ENCODE measurements at places on chromosomes 13 and 19.
A peak's percentile ranks its signal among the peaks of the same experiment; 100 is the strongest.

GRCh38 chr13:27170516-27171243 lies 931 bp downstream of the USP12 start:
- DNase-seq, result peak; percentile 54

DNA sequence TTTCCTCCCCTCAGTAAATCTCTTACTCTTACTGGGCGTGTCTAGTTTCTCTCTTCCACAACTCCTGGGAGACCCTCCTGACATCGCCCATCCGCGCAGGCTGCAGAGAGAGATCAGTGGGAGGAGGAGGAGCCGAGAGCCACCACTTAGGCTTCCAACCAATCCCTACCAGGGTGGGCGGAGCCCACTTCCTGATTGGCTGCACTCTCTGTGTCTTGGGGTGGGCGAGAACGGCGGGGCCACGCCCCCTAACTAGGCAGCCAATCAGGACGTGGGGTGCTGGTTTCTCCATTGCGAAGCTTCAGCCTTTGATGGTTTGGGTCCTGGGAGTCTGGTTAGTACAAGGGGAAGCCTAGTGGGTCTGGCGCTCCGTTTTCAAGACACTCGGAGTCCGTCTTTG lies at the start of gene PMIS2:
Gene PMIS2, plus strand, starts transcription at position 326 of the 400 bp plus-strand sequence. CDS start 87 bp downstream, outside the sequence.
- peak; percentile 95 for DNase-seq

DNA sequence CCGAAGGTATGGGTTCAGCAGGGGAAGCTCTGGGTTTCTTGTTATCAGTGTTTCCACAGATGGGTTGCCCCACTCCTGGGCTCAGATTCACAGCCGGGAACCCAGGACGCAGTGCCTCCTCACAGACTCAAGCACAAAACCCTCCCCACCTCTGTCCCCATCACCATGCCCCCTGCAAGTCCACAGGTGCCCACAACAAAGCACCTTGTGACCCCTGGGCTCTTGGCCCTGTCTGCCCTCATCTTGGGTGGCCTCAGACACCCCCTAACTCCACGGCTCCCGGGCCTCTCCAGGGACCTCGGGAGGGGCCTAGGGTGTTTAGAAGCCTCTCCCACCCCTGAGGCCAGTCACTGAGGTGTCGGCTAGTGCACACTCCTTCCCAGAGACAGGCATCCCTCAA lies 231.7 kb downstream of the TUBA3C start:
- no peak for DNase-seq

- DNase-seq, result no peak
Observed at GRCh38 chr13:40969169-40969901, 49.8 kb downstream of the ELF1 start.

- no peak for DNase-seq
Observed at GRCh38 chr13:39565036-39565949, 37.7 kb downstream of the LHFPL6 start.

GRCh38 chr19:8831832-8832131 lies 322 bp downstream of the ZNF558 start:
- DNase-seq, result no peak

GRCh38 chr19:43124360-43124759 lies 41.9 kb upstream of the PSG2 start:
- DNase-seq, result no peak

DNA sequence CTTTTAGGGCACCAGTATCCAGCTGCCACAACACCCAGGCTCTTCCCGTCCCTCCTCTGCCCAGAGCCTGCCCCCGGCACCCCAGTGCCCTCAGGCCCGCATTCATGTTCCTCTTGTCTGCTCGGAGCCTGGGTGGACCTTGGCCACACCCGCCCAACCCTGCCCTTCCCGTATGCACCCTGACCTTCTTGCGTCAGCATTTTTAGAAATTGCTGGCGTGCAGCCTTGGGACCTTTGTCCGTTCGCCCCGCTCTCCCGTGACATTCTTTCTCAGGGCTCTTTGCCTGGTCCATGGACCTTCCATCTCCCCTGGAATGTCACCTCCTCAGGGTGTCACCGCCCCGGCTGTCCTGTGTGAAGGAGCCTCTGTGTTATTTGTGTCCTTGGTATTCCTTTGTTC lies 7.6 kb downstream of the NUCB1 start:
- DNase-seq, result no peak

GRCh38 chr13:89695343-89696257 lies 1651.9 kb upstream of the MIR17HG start:
- DNase-seq, result peak; percentile 64

- DNase-seq, result no peak
Observed at GRCh38 chr13:111225810-111226546, 94.5 kb upstream of the TEX29 start.
